Neural cell (in vitro differentiated cells): ENCODE measurements at places on chromosomes 7 and 10. TPM values are rescaled to one million over a fixed set of nuclear protein-coding genes. Genes with fewer than 3 reads are reported as not detected.

The GHRHR gene
- polyA plus RNA-seq: not detected in 2 replicates

The PROSER2 gene
- 0.20 and 1.1 TPM in 2 replicates for polyA plus RNA-seq

The FAM25G gene
- polyA plus RNA-seq: not detected in 2 replicates

The FRMD4A gene
- polyA plus RNA-seq: 36.5 and 41.4 TPM in 2 replicates

The LEP gene
- not detected in 2 replicates for polyA plus RNA-seq

The SSC4D gene
- 2.5 TPM in 1 of 2 replicates, not detected in the other for polyA plus RNA-seq

The CRYGN gene
- not detected in 2 replicates for polyA plus RNA-seq

The ABCB1 gene
- 1.6 and 6.1 TPM in 2 replicates for polyA plus RNA-seq

The TMEM236 gene
- polyA plus RNA-seq: 0.10 TPM in 1 of 2 replicates, not detected in the other

The PAPSS2 gene
- polyA plus RNA-seq: 0.24 and 0.36 TPM in 2 replicates

The GPR15LG gene
- polyA plus RNA-seq: not detected in 2 replicates

The IDI1 gene
- polyA plus RNA-seq: 276 and 307 TPM in 2 replicates

The VSIR gene
- polyA plus RNA-seq: not detected in 2 replicates

The FASTK gene
- 147 and 182 TPM in 2 replicates for polyA plus RNA-seq

The OR2A1 gene
- not detected in 2 replicates for polyA plus RNA-seq

The NFKB2 gene
- polyA plus RNA-seq: 0.30 and 0.34 TPM in 2 replicates

The PNLIPRP1 gene
- polyA plus RNA-seq: not detected in 2 replicates

The NKX1-2 gene
- 0.16 and 0.19 TPM in 2 replicates for polyA plus RNA-seq

The INTS1 gene
- 21.1 and 26.3 TPM in 2 replicates for polyA plus RNA-seq

The SAP25 gene
- polyA plus RNA-seq: 0.46 and 0.52 TPM in 2 replicates

The EIF3A gene
- polyA plus RNA-seq: 37.3 and 38.6 TPM in 2 replicates

The CPA2 gene
- 0.41 TPM in 1 of 2 replicates, not detected in the other for polyA plus RNA-seq

The PNLIPRP3 gene
- not detected in 2 replicates for polyA plus RNA-seq

The NUTM2A gene
- polyA plus RNA-seq: 1.6 and 3.0 TPM in 2 replicates

The ASB10 gene
- not detected in 2 replicates for polyA plus RNA-seq

The WNT2 gene
- polyA plus RNA-seq: 0.16 TPM in 1 of 2 replicates, not detected in the other

The BLVRA gene
- 12.4 and 17.0 TPM in 2 replicates for polyA plus RNA-seq

The CAMK2B gene
- 67.3 and 96.3 TPM in 2 replicates for polyA plus RNA-seq
